Breast epithelium (tissue), 4 donors: ENCODE measurements at places on chromosomes 5 and 9.

DNA sequence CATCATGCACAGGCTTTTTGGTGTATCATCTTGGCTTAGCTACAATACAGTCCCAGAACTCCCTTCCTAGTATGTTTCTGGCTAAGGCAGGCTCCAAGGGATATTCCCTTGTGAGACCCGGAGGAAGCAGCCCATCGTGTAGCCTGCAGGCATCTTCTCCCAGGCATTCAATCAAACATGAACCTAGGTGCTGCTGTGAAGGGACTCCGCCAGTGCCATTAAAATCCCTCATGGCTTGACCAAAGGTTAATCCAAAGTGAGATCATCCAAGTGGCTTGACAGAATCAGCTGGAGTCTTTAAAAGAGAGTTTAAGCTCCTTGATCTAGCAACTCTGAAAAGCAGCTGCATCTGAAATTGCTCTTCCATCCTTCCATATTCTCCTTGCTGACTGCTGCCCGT, 333.9 kb downstream of the DIRAS2 start:
- no peak for DNase-seq

GRCh38 chr5:107242411-107243219, 428.1 kb downstream of the EFNA5 start:
- DNase-seq, result no peak

- DNase-seq, result no peak
These were observed 375.2 kb upstream of the WWC1 start for GRCh38 chr5:167916261-167916691.

DNA sequence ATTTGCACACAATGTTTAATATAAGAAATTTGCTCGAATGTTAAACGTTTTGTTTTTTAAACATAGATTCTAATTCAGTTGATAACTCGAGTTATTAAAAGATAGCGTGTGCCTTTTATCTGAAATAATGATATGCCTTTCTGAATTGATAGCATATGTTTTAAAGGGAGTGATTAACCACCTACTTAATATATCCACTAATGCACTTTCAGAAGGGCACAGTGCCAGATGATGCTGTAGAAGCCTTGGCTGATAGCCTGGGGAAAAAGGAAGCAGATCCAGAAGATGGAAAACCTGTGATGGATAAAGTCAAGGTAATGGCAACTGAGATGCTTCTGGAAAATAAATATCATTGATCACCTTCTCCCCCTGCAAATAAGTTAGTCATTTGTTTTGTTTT, 53.9 kb downstream of the ERAP1 start:
- DNase-seq, result no peak

DNA sequence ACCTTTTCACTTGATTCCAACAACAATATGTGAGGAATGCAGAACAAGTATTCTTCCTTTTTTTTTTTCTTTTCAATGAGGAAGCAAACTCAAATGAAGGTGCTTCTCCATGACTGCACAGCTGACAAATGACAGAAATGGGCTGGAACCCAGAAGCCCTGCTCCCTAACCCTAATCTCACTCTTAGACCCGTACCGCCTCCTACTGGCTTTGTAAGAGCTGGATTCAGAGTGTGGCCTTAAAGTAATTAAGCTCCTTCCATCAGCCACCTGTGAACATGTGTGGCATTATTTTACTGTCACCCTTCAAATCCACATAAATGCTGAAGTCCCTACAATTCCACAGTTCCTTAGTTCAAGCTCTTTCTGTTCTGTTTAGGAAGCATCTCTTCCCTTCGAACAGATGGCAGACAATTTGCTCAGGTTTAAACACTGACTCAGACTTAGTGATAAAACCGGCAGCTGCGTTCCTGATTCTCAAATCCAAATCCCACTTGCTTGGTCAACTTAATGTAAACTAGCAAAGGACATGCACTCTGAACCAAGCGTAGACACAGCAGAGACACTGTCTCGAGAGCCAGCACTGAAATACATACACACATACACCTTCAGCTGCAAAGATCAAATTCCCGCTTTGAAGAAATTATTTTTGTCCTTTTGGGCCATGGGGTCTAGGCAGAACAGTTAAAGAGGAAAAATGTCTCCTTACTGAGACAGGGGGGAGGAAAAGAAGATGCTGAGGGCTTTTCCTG, 316.7 kb upstream of the TLE4 start:
- no peak for DNase-seq
